ENCODE measurements at places on chromosomes 1 and 21. TPM values are rescaled to one million over a fixed set of nuclear protein-coding genes. Genes with fewer than 3 reads are reported as not detected.

Gene GPR161
- 34.7 TPM for polyA plus RNA-seq

- peak overlapping the region; percentile 81 for H3K4me3 ChIP-seq
- peaks cover 13% of the 10 kb centered on the region for H3K4me1 ChIP-seq
- H3K36me3 ChIP-seq: no peaks in the 10 kb centered on the region
- DNase-seq: no peak
- peaks cover 2% of the 10 kb centered on the region for H3K27me3 ChIP-seq
These were observed 657 bp upstream of the LIN9 start for GRCh38 chr1:226309398-226310244.

- DNase-seq: peak; percentile 84
- H3K4me3 ChIP-seq: peak within 1 kb of the TSS; percentile 99
- H3K4me1 ChIP-seq: peaks cover 32% of the 10 kb centered on the region
These were observed at the start of gene LRRC8C for GRCh38 chr1:89632657-89633247. Gene LRRC8C (plus strand): TSS chr1:89633120. CDS start chr1:89686474, 53,354 bp downstream.

GRCh38 chr1:204188959-204189639 is 7.2 kb downstream of the KISS1 start:
- H3K27me3 ChIP-seq: no peaks in the 10 kb centered on the region
- H3K27ac ChIP-seq: no peak overlapping the region
- H3K4me1 ChIP-seq: peaks cover 32% of the 10 kb centered on the region
- no peak for DNase-seq
- H3K36me3 ChIP-seq: no peaks in the 10 kb centered on the region

- no peak overlapping the region for H3K27ac ChIP-seq
- no peak overlapping the region for H3K4me3 ChIP-seq
- DNase-seq: no peak
These were observed 59.6 kb downstream of the CC2D1B start for GRCh38 chr1:52306227-52307006.

DNA sequence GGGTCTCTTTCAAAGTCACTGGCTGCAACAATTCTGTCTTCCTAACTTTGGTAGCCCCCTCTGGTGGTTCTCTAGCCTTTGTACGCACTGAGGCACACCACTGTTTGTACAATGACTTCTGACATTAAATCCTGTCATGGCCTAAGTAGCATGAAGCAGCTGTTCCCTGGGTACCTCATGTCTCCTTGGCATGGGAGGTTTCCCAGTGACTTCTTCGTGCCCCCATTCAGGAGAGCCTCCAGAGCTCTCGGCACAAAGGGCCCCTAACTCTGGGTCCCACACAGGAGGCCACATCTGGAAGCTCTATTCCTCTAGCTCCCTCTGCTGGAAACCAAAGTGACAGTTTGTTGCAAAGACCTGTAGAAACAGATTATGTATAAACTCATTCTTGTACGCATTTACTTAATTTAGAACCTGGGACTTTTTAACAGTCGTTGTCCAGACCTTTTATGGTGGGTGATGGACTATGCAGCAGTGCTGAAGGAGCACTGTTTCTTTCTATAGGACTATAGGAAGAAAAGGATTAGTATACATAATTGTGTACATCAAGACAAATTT is 13.4 kb downstream of the SWT1 start:
- H3K27me3 ChIP-seq: no peaks in the 10 kb centered on the region
- peak; percentile 80 for DNase-seq
- no peak overlapping the region for H3K27ac ChIP-seq

GRCh38 chr1:176494436-176494835 is 31.5 kb downstream of the PAPPA2 start:
- H3K36me3 ChIP-seq: no peaks in the 10 kb centered on the region
- no peak overlapping the region for H3K27ac ChIP-seq
- no peak overlapping the region for H3K4me3 ChIP-seq
- H3K4me1 ChIP-seq: no peaks in the 10 kb centered on the region
- no peaks in the 10 kb centered on the region for H3K27me3 ChIP-seq

DNA sequence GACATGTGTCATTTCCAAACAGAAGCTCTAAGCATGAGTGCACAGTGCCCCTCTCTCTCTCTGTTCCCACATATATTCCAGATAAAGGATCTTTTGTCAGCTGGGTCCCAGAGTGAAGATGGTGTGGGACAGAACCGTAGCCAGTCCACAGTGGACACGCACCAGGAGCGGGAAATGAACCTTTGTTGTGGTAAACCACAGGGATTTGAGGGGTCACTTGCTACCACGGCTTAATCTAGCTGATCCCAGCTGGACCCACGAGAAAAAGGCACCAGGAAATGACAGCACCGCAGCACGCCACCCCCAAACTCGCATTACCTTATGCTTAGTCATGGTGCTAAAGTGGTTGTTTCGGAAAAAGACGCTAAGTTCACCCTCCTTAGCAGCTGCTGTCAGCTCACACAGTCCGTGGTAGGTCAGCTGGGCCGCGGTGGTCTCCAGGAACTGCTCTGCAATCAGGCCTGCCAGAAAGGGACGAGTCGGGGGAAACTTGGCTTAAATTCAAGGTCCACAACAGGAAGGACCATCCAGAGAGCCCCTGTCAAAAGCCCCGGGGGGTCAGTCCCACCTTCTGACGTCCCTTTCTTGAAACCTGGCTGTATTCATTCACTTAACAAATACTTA is 7.5 kb downstream of the MINDY1 start:
- no peaks in the 10 kb centered on the region for H3K36me3 ChIP-seq
- peak; percentile 46 for DNase-seq
- H3K27ac ChIP-seq: peak overlapping the region; percentile 89
- H3K27me3 ChIP-seq: no peaks in the 10 kb centered on the region

DNA sequence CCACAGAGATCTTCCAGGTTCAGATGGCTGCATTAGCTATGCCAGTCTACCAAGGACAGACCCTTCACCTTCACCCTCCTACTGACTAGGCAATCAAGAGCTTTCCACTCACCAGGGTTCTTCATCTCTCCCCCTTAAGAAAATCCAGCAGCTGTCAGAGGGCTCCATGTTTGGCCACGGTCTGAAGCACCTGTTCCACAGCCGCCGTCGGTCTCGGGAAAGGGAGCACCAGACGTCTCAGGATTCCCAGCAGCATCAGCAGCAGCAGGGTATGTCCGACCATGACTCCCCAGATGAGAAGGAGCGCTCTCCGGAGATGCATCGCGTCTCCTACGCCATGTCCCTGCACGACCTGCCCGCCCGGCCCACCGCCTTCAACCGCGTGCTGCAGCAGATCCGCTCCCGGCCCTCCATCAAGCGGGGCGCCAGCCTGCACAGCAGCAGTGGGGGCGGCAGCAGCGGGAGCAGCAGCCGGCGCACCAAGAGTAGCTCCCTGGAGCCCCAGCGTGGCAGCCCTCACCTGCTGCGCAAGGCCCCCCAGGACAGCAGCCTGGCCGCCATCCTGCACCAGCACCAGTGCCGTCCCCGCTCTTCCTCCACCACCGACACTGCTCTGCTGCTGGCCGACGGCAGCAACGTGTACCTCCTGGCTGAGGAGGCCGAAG is 13.8 kb downstream of the TMCC2 start:
- H3K36me3 ChIP-seq: no peaks in the 10 kb centered on the region
- H3K27ac ChIP-seq: no peak overlapping the region
- DNase-seq: no peak
- H3K4me1 ChIP-seq: no peaks in the 10 kb centered on the region

Gene FAM78B
- polyA plus RNA-seq: 0.10 TPM

Gene LMOD1
- polyA plus RNA-seq: 0.19 TPM

Gene CASQ1
- polyA plus RNA-seq: not detected

GRCh38 chr21:45279446-45280177 is 8.1 kb downstream of the POFUT2 start:
- no peaks in the 10 kb centered on the region for H3K4me1 ChIP-seq
- peaks cover 60% of the 10 kb centered on the region for H3K36me3 ChIP-seq
- no peak overlapping the region for H3K27ac ChIP-seq
- H3K4me3 ChIP-seq: no peak overlapping the region
- no peaks in the 10 kb centered on the region for H3K27me3 ChIP-seq

DNA sequence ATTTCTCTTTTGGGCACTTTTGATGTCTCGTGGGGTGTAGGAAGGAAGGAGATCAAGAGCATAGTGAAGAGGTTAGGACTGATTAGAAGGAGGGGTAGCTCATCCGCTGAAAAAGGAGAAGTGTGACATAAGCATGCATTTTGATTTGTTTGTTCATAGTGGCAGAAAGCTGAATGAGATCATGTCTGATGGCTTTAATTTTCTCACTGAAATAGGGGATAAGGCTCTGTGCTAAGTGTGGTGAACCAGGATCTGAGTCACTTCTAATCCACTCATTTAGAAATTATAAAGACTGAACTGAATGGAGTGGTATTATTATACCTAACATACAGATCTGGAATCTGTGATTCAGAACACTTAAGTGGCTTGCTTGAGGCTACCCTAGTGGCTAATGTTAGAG is 344.5 kb downstream of the PDE4B start:
- no peak for DNase-seq
- no peak overlapping the region for H3K27ac ChIP-seq
- H3K36me3 ChIP-seq: no peaks in the 10 kb centered on the region

Gene HSPA6
- polyA plus RNA-seq: 0.10 TPM

- H3K4me1 ChIP-seq: peaks cover 4% of the 10 kb centered on the region
- no peak overlapping the region for H3K27ac ChIP-seq
- H3K36me3 ChIP-seq: no peaks in the 10 kb centered on the region
- no peaks in the 10 kb centered on the region for H3K27me3 ChIP-seq
These were observed 30.8 kb upstream of the ABCG1 start for GRCh38 chr21:42187976-42188653.

Gene CRYBG2
- polyA plus RNA-seq: not detected

- peaks cover 19% of the 10 kb centered on the region for H3K4me1 ChIP-seq
- no peak for DNase-seq
- no peak overlapping the region for H3K27ac ChIP-seq
- H3K4me3 ChIP-seq: no peak overlapping the region
These were observed 155.6 kb downstream of the SDCCAG8 start for GRCh38 chr1:243411472-243411871.

- no peaks in the 10 kb centered on the region for H3K27me3 ChIP-seq
- no peak overlapping the region for H3K4me3 ChIP-seq
- H3K36me3 ChIP-seq: peaks cover 21% of the 10 kb centered on the region
- no peaks in the 10 kb centered on the region for H3K4me1 ChIP-seq
- no peak for DNase-seq
- H3K27ac ChIP-seq: no peak overlapping the region
These were observed 55.6 kb upstream of the MYOCOS start for GRCh38 chr1:171566467-171566866.

GRCh38 chr1:61569303-61569621 is 155.7 kb downstream of the TM2D1 start:
- DNase-seq: no peak
- no peaks in the 10 kb centered on the region for H3K36me3 ChIP-seq
- no peaks in the 10 kb centered on the region for H3K27me3 ChIP-seq
- H3K4me3 ChIP-seq: no peak overlapping the region
